Astrocyte of the spinal cord (primary cell): ENCODE measurements at places on chromosomes 5 and 9.

DNA sequence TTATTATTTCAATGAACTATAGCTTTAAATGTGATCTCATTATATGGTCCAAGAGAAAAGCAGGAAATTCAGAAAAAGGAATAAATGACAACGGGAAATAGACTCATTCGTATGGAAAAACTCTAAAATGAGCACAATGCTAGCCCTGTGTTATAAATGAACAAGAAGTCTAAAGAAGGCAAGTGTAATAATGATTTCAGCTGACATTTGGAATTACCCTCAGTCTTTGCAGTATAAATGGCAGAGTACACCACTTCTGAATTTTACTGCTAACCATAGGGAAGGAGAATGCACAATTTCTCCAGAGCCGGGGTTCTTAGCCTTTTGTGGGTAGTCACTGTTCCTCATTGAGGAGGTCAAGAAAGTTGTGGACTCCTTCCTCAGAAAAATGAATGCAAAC lies 93.1 kb downstream of the ANKRD55 start:
- DNase-seq, result no peak

GRCh38 chr5:1505506-1506241 lies 18.1 kb downstream of the LPCAT1 start:
- no peak for DNase-seq

GRCh38 chr9:107389617-107390071 lies 99.9 kb downstream of the KLF4 start:
- no peak for DNase-seq

- peak; percentile 71 for DNase-seq
Observed at GRCh38 chr5:74632947-74633356, 7.6 kb downstream of the ENC1 start.

- no peak for DNase-seq
Observed at GRCh38 chr9:134390947-134391318, 64.7 kb downstream of the RXRA start.

GRCh38 chr9:89363921-89364665 lies 45.8 kb downstream of the SECISBP2 start:
- DNase-seq, result no peak

DNA sequence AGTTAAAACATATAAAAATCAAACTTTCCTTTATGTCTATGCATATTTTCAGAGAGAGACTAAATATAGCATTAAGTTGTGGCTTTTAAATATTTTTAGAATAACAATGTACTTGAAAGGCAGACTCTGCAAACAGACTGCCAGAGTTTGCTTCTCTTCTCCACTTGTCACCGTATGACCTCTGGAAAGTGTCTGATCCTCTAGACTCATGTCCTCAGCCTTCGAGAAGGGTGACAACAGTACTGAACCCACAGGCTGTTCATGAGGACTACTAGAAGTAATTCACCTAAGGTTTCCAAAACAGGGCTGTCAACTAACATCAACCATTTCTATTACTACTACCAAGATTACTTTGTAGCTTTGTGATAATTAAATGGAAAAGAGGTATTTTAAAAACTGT lies 167.7 kb upstream of the TBCA start:
- DNase-seq, result no peak

- DNase-seq, result peak; percentile 3
Observed at GRCh38 chr9:96186591-96187011, 115.4 kb downstream of the HSD17B3 start.

DNA sequence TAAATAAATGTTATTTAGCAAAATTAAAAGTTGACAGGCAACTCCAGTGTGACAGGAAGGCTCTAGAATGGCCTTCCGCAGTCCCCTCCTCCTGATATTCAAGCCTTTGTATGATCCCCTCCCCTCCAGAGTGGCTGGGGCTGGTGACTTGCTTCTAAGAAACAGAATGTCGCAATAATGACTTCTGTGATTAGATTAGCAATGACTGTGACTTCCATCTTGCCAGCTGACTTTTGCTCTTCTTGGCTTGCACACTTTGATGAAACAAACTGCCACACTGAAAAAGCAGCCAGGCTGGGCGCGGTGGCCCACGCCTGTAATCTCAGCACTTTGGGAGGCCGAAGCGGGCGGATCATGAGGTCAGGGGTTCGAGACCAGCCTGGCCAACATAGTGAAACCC lies 106.5 kb upstream of the LARP1 start:
- DNase-seq, result no peak

DNA sequence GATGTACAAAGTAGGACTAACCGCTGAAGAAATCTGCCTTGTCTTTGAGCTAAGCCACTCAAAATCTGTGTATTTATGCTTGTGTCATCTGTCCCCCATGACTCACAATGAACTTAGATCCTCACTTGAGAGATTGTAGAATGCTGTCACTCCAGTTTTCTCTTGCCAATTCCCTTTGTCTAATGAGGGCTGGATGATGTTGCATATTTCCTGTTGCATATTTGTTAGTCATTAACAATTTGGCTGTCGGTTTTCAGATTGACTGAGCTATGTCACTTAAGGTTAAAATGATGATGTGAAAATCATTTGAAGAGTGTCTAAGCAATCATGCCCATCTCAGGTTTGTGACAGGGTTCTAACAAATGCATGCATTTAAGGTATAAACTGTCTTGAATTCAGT lies 481.7 kb downstream of the CDH10 start:
- no peak for DNase-seq

DNA sequence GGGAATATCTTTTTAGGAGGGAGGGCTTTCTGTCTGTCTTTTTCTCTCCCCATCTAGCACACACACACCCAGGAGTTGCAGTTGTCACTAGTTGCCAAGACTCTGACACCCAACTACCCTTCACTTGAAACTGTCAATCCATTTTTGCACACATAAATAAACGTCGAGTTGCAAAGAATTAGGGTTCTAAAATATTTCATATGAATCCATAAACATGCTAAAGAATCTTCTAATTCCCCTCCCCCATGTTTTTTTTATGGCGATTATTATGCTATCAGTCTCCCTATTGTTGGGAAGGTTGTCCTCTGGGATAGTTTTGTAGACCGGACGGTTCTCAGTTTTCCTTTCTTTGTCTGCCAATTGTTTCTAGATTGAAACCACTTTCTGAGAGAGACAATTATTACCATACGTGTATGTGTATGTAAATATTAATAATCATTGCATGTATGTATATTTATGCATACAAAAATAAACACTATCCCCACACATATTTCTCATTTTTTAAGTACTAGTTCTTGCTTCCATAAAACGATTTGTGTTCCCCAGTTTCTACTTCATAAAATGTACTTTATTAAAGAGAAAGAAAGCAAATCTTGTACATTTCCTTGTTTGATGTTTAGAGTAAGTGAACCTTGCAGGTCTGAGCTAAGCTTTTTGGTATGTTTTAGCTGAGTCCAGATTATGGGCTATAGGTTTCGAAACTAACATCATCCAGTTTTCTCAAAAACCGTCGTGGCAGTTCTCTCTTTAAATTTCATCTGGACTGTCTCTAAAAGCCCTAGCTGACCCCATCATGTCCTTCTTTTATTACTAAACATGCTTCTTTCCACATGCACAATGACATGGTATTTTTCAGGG lies 165.0 kb upstream of the MPDZ start:
- no peak for DNase-seq

- DNase-seq, result no peak
Observed at GRCh38 chr9:77534376-77535057, 113.6 kb downstream of the GNA14 start.

- no peak for DNase-seq
Observed at GRCh38 chr5:171711571-171711970, 74.0 kb upstream of the SMIM23 start.

- peak; percentile 40 for DNase-seq
Observed at GRCh38 chr5:2752059-2752820, 763 bp upstream of the IRX2 start.

DNA sequence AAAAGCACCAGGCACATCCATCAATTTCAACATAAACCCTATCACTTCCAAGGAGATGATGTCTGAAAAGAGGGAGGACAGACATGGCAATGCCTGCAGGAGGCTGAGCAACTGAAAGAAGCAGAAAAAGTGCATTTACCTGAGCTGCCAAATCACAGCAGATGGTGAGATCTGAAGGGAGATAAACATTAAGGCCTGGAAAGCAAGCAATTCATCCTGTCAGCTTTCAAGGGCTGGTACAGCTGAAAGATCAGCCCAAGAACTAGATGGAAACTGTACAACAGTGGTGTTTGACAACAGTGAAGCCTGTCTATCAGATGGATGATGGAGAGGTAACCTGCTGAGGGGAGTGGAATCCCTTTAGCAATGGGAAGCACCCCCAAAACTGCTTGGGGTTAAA lies 433.2 kb upstream of the ZNF608 start:
- no peak for DNase-seq

DNA sequence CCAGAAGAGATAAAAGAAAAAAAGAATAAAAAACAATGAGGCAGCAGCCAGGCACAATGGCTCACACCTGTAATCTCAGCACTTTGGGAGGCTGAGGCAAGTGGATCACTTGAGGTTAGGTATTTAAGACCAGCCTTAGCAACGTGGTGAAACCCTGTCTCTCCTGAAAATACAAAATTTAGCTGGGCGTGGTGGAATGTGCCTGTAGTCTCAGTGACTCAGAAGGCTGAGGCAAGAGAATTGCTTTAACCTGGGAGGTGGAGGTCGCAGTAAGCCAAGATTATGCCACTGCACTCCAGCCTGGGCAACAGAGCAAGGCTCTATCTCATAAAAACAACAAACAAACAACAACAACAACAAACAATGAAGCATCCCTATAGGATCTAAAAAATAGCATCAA lies 121.5 kb downstream of the HMHB1 start:
- no peak for DNase-seq

- no peak for DNase-seq
Observed at GRCh38 chr9:107778661-107779060, 289.1 kb upstream of the KLF4 start.

DNA sequence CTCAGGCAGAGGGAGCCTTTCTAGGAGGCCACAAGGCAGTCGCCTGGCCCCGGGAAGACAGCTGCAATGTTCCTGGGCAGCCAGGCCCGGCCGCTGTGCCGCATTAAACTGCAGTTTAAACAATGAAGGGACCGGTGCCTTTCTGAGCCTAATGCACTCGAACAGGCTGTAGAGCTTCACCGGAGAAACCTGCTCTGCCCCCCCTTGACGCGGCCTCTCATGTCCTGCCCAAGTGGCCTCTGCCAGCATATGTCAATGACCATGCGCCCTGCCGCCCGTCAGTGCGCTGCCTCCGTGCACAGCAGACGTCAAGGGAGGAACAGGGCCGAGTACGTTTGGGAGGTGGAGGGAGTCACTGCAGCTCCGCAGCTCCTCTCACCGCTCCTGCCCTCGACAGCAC lies 38.4 kb upstream of the BARHL1 start:
- DNase-seq, result no peak

- no peak for DNase-seq
Observed at GRCh38 chr9:95516221-95516733, 494 bp downstream of the PTCH1 start.

DNA sequence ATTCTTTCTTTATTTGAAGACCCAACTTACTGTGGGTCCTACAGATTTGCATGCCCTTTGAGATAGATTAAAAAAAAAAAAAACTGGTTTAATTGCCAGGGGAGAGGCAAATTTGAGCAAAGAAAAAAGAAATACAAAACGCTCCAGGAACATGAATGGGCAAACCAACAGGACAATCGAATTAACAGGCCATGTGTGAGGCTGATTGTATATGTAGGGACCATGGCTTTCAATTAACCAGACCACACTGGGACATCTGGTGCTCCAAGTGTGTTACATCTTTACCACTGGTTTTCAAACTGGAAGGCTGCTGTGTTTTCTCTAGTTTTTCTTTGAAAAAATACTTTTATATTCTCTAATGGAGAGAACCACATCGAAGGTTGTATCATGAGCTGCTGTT lies 612.1 kb upstream of the SEMA6A start:
- no peak for DNase-seq

GRCh38 chr9:136086951-136087740 lies 7.9 kb downstream of the NACC2 start:
- no peak for DNase-seq

- no peak for DNase-seq
Observed at GRCh38 chr5:160547872-160548271, 126.2 kb downstream of the PTTG1 start.

DNA sequence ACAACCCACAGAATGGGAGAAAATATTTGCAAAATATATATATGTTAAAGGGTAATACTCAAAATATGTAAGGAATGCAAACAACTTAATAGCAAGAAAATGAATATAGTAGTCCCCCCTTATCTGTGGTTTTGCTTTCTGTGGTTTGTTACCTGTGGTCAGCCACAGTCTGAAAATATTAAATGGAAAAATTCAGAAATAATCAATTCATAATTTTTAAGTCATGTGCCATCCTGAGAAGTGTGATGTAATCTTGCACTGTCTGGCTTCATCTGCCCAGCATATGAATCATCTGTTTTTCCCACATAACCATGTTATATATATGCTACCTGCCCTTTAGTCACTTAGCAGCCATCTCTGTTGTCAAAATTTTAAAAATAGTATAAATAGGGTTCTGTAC lies 11.7 kb downstream of the CER1 start:
- DNase-seq, result peak; percentile 41

GRCh38 chr5:141623611-141624010 lies 4.8 kb upstream of the DIAPH1 start:
- DNase-seq, result no peak

GRCh38 chr5:149170299-149170698 lies 29.0 kb downstream of the ABLIM3 start:
- peak; percentile 38 for DNase-seq

- no peak for DNase-seq
Observed at GRCh38 chr5:10989577-10990263, 228.7 kb upstream of the DAP start.

- DNase-seq, result peak; percentile 46
Observed at GRCh38 chr9:23850242-23850689, 24.2 kb upstream of the ELAVL2 start.

DNA sequence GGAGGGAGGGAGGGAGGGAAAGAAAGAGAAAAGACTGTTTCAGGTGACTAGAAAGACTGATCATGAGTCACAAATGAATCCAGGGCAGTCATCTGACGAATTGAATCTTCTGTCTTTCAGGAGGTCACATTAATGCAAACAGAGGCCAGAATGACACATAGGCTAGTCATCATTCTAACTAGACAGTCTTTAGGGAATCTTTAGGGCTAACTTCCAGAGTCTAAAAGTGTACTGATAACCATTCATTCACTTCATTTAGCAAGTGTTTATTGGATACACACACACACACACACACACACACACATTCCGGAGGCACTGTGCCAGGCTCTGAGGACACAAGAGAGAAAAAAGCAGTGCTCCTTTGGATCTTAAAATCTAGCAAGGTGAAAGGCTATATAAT lies 156.7 kb downstream of the EBF1 start:
- peak; percentile 79 for DNase-seq

- no peak for DNase-seq
Observed at GRCh38 chr9:81564632-81565031, 124.7 kb downstream of the TLE1 start.

GRCh38 chr5:115415143-115415491 lies 118.7 kb upstream of the CCDC112 start:
- peak; percentile 76 for DNase-seq

DNA sequence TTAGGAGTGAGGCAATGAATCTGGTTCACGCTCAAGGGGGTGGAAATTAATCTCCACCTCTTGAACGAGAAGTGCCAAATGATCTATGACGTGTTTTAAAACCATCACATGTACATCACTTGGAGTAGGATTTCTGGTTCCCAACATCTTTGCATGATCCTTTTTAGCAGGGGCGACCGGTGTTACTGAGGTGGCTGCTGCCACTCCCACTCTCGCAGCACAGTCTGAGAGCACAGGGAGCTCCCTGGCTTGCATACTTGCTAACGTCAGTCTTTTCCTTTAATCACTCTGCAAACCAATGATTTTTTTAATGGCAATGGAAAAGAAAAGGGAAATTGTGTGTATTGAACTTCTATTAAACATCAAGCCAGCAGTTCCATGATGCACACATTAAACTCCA lies 624.4 kb downstream of the IRX1 start:
- DNase-seq, result no peak

- no peak for DNase-seq
Observed at GRCh38 chr5:39062530-39062929, 11.7 kb downstream of the RICTOR start.
